ENCODE measurements at places on chromosomes 16 and 17. TPM values are rescaled to one million over a fixed set of nuclear protein-coding genes. Genes with fewer than 3 reads are reported as not detected.

Gene KCNJ18
- total RNA-seq, result not detected

GRCh38 chr16:83019963-83020362 is 393.2 kb downstream of the CDH13 start:
- no peak for DNase-seq

Gene CCDC78
- 0.50 TPM for total RNA-seq

GRCh38 chr16:2884041-2884451 is 1.0 kb downstream of the FLYWCH2 start:
- DNase-seq, result no peak

- DNase-seq, result peak; percentile 55
Observed at GRCh38 chr16:30368122-30368791, 2.0 kb downstream of the TBC1D10B start.

All from left cardiac atrium (tissue), 4 donors.